IPS-NIHi11 (cell line): ENCODE measurements at places on chromosomes 7 and 10.

DNA sequence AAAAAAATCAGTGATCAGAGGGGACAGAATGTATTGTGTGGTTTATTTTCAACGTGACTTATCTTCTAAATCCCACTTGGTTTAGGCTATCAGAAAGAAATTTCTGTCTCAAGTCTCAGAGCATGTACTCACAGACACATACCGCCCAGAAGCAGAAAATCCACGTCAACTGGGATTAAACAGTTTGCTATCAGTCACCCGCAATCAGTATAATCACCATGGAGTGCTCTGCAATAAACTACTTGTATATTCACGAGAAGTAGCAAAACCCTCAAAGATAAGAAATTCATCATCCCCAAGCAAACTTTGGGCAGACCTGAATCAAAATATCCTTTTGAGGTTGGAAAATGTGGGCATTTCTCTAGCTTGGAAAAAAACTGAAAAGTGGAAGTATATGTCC lies 259.1 kb downstream of the FGFR2 start:
- no peak for DNase-seq

GRCh38 chr7:157274991-157275427 lies 61.8 kb upstream of the DNAJB6 start:
- no peak for DNase-seq

DNA sequence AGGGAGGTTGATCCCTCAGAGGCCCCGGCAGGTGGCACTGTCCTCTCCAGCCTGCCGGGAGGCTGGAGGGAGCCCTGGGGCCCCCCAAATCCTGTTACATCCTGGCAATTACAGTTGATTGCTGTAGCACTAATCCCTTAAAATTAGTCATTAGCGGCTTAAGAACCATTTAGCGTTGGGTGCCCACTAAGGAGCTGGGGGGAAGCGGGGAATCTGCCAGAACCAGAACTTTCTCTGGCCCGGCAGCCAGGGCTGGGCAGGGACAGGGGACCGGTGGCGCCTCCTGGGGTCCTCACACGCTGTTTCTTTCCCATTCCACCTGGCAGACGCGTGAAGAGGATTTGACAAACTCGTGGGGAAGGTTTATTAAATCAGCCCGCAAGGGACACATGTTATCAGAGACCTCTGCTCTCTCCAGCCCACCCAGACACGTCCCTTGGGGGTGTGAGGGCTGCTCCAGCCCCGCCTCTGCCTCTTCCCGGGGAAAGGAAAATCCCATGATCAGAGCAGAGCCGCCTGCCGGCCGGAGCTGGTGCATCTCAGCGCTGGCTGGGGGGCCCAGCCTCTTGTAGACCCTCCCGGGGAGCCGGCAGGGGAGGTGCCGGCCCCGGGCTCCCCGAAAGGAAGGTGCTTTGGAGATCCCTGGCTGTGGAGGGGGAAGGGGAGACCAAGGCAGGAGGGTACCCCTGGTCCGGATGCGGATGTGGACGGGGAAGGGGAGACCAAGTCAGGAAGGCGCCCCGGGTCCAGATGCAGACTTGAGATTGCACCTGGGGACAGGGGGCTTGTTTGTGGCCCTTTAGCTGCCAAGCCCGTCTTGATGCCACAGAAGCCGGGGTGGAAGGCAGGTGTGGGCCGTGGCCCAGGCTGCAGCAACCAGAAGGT lies 142.7 kb downstream of the ELFN1 start:
- DNase-seq, result peak; percentile 85

GRCh38 chr7:49255054-49255453 lies 330.7 kb downstream of the CDC14C start:
- no peak for DNase-seq

GRCh38 chr7:92916770-92917224 lies 80.4 kb upstream of the CDK6 start:
- peak; percentile 21 for DNase-seq

DNA sequence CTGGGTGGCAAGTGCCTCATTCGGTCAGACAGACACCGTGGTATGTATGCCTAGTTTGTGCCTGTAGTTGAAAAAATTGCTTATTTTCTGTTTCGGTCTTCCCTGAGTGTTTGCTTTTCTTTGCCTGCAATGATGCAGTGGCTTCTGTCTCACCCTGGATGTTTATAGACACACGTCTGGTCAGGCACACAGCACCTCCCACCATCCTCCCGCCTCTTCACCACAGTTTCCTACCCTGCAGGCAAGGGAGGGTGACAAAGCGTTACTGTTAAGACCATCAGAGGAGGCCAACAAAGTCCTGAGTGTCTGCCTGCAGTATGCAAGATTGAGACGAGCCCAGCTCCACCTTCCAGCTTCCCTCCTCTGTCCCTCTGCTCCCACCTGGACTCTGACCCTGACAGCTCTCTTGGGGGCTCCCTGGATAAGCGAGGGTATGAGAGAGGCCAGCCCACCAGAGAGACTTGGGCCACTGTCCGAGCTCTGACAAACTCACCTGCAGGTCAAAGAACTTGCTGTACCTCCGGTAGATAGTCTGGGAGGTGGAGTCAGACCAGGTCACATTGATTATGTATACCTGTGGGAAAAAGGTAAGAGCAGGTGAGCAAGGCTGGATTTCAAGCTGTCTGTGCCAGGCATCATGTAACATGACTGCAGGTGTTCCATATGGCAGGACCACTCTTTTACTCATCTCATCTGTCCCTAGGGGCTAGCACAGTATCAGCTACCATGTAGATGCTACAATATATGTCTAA lies 54.4 kb downstream of the SH3PXD2A start:
- DNase-seq, result no peak

- DNase-seq, result no peak
These were observed 39.0 kb downstream of the TAF3 start for GRCh38 chr10:7857262-7857661.

DNA sequence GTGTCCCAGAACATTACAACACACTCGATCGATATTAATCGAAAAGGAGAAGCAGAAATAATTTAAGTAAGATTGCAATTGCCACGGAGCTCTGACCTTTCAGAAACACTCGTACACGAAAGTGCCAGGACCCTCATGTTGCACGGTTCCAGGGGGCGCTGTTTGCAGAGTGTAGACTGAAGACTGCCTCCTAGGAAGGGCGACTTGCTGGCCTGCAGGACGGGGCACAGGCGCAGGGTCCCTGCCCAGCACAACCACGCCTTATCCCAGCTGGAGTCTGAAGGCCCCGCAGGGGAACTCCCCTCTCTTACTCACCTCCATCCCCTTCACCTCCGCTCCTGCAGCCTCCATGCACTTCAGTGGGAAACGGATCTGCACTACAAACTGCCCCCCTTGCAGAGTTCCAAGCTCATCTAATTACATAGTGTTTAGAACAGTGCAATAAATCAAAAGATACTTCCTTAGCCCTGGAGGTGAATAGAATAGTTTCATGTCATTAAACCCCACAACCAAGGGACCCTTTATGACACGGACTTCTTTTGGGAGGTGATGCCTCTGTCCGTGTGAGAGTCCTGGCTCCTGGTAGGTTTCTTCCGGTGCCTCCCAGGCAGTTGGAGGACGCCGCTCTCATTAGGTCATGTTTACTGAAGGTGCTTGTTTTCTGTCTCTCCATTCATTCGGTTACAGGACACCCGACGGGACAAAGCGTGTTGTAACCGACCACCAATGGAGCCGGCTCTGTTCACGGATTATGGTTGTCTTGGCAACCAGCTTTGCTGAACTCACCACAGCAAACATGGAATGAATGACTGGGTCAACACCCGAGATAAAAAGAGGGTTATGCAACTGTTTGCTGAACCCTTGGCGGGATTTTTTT lies 262.2 kb downstream of the BAMBI start:
- DNase-seq, result peak; percentile 73

GRCh38 chr7:142319970-142320369 lies 62.1 kb upstream of the PRSS58 start:
- peak; percentile 34 for DNase-seq

DNA sequence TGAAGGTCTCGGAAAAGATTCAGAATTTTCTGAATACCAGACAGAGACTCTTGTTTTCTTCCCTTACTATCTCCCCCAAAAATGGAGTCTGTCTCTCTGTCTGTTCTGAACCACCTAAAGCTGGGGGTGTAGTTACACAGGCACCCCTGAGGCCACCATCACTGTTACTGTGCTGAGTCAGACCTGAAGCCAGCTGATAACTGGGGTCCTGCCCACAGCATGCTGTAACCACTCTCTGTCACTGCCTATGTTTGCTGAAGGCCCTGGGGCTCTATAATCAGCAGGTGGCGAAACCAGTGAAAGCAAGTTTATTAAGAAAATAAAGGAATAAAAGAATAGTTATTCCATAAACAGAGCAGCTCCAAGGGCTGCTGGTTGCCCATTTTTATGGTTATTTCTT lies 575.2 kb upstream of the POT1 start:
- no peak for DNase-seq

DNA sequence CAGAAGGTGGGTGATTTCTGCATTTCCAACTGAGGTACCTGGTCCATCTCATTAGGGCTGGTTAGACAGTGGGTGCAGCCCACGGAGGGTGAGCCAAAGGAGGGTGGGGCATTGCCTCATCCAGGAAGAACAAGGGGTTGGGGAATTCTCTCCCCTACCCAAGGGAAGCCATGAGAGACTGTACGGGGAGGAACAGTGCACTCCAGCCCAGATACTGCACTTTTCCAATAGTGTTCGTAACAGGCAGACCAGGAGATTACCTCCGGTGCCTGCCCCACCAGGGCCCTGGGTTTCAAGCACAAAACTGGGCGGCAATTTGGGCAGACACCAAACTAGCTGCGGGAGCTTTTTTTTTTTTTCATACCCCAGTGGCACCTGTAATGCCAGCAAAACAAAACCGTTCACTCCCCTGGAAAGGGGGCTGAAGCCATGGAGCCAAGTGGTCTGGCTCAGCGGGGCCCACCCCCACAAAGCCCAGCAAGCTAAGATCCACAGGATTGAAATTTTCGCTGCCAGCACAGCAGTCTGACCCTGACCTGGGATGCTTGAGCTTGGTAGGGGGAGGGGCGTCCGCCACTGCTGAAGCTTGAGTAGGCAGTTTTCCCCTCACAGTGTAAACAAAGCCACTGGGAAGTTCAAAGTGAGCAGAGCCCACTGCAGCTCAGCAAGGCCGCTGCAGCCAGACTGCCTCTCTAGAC lies 31.2 kb downstream of the ARMC10 start:
- peak; percentile 7 for DNase-seq

GRCh38 chr10:79286318-79286951 lies 60.8 kb upstream of the PPIF start:
- DNase-seq, result no peak

- DNase-seq, result no peak
These were observed 160.1 kb downstream of the EXOC4 start for GRCh38 chr7:133412942-133413341.

GRCh38 chr7:15889507-15889906 lies 203.0 kb upstream of the MEOX2 start:
- DNase-seq, result peak; percentile 10

GRCh38 chr7:121480566-121481335 lies 84.6 kb upstream of the FAM3C start:
- no peak for DNase-seq

DNA sequence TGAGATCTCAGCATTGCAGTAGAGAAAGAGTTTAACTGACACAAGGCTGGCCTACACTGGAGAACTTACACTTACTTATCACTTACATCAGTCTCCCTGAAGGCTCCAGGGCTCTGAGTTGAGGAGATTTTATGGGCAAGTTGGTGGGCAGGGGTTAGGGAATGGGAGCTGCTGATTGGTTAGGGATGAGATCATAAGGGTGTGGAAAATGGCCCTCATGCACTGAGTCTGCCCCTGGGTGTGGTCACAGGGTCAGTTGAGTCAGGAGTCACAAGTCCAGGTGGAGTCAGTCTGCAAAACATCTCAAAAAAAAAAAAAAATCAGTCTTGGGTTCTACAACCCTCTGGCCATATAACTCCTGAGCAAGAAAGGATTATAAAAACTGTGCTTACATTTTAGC lies 60.5 kb downstream of the PPP1R17 start:
- no peak for DNase-seq

DNA sequence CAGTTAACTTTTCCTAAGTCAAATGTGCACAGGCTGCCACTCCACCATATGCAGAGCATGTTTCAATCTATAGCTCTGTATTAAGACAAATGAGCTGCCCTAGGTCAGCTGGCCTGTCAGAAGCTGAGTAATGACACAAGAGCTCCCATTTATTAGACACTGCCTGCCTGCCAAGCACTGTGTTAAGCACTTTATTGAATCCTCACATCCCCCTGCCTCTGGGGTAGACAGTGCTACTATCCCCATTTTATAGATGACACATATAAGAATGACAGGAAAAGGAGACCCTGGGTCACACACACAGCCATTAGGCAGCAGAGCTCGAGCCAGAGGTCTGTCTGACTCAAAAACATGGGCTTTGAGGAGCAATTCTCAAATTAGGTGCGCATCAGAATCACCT lies 179.8 kb upstream of the PDE1C start:
- DNase-seq, result no peak

GRCh38 chr10:67603701-67604100 lies 92.3 kb downstream of the CTNNA3 start:
- no peak for DNase-seq

- no peak for DNase-seq
These were observed 14.1 kb downstream of the ZNF398 start for GRCh38 chr7:149161241-149161848.

DNA sequence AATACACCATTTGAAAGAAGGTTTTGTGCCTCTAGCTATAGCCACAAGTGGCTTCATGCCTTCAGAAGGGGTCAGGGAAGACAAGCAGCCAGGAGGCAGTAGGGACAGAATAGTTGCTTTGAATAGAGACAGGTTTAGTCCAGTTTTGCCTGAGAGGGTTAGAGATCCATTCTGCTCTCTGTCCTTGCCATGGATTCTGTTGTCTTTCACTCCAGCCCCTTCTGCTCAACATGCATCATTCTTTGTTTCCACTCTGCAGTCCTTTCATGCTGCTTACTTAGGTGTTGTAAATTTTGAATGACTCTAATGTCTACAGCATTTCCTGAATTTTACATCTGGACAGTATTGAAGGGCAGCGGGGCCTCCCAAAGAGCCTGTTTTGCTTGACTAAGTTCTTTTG lies 60.3 kb downstream of the CNTNAP2 start:
- no peak for DNase-seq

DNA sequence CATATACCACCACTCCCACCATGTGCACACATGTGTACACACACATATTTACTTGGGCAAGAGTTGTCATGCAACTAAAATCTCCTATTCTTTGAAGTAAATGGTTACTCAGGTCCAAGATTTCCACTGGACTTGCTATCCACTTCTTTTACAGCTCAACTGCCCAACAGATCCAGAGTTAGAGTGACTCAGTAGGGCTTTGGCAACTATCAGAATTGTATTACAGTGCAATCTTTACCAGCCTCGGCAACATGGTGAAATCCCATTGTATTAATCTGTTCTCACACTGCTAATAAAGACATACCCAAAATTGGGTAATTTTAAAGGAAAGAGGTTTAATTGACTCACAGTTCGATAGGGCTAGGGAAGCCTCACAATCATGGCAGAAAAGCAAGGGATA lies 51.9 kb upstream of the ABLIM1 start:
- DNase-seq, result no peak

- peak; percentile 64 for DNase-seq
These were observed 8.8 kb downstream of the TNS3 start for GRCh38 chr7:47572939-47573757.

GRCh38 chr7:144256112-144256511 lies 8.5 kb downstream of the OR2A7 start:
- no peak for DNase-seq
